ENCODE measurements at places on chromosomes 11 and 22.

DNA sequence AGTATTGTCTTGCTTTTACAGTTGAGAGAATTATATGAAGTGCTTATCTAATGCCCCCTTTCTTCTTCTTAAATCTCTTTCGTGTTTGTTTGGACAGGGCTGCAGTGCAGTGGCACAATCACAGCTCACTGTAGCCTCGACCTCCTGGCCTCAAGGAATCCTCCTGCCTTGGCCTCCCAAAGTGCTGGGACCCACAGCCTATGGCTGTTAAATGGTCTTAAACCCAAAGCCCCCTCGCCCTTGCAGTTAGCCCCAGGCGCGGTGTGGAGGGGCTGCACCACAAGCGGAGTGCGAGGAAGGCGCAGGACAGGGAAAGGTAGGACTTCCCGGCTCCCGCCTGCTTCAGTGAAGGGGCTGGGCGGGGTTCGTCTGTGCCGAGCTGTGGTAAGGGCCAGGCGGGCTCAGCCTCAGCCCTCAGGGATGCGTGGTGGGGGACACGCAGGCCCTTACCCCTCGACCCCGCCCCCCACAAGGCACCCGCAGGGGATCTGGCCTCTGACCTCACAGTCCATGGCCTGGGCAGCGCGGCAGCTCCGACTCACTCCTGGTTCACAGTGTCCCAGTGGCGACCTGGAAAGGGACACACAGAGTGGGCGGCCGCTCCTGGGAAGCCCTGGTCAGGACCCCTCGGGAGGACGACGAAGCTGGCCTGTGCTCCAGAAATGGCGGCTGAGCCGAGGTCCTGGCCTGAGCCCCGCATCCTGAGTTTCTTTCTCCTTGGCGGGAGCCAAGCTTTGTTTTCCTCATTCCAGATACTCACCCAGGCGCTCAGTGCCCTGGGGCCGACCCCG is 24.5 kb downstream of the BID start:
- DNase-seq = no peak

GRCh38 chr11:101583251-101584128 is at the start of gene TRPC6:
TRPC6 (minus strand) TSS chr11:101584007; CDS start chr11:101583503, 504 bp downstream.
- peak; percentile 81 for DNase-seq

GRCh38 chr22:24153959-24154358 is 27.3 kb upstream of the SUSD2 start:
- no peak for DNase-seq

DNA sequence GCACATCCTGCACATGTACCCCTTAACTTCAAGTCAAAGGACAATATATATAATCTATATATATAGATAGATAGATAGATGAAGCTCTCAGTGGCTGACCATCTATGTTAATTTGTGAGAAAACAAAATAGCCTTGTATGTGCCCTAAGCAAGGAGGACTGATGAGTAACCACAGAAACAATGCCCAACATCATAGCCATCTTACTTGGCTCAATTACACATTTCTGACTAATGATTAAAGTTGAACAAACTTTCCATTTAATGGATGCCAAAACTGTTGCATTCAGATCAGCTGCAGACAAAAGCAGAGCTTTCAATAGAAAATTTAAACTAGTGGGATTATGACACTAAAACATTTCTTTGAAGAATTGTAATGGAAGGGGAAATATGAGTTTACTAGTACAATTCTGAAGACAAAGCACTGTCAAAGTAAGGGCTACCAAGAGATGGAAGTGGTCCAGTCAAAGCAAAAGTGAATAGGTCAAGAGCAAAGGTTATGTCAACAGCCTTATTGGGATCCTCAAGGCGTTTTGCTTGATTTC is 1188.2 kb upstream of the RAG2 start:
- no peak for DNase-seq

- DNase-seq = no peak
Measured at GRCh38 chr11:127334466-127334865, 333.9 kb upstream of the KIRREL3 start.

DNA sequence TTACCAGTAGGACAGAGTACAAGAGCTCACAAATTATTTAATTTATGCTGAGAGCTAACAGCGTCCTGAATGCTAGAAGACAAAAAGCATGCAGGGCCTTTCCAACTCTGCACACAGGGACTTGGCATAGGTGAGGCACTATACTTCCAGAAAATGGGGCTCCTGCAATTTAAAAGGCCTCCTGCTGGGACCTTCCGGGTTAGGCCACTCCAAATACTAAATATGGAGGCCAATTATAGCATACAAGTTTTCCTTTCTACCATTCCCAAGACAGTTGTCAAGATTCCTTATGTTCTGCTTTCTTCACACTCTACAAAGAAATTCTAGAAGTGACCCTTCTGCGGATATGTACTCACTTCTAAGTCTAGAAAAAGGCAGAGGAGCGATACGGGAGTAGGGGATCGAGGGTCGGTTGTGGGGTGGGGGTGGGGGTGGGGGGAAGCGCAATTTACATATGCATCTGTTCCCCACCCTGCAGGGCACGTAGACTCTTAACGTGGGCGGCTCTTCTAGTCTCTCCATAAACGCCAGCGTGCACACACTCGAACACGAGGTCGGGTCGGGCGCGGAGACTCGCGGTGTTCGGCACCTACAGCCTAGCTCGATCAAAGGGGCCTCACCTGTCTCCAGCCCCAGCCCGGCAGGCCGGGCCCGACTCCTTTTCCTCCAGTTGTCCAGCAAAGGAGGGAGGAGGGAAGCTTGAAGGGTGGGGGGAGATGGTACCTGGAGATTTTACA is 728 bp downstream of the DCUN1D5 start:
- peak; percentile 30 for DNase-seq

DNA sequence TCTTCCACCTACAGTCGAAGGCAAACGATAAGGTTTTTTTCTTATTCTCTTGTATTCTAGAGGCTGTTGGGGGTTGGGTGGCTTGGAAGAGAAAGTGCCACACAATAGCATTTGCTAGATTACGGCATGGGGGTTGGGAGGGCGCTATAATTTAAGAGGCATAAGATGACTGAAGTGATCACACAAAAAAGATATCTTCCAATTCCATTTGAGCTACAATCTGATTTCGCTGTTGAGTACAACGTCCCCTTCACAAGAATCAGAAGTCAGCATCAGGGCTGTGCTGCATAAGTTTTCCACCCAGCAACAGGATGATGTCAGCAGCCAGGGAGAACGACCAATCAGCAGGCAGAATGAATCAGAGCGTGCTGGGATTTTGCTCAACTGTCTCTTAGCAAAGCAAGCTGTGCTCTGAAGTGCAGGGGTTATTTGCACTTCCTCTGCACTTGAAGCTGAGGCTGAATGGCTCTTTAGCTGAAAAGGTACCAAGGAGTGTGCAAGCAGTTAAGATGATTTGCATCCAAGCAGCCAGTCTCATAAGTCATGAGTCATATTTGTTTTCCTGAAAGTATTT is 23.2 kb upstream of the SESN3 start:
- DNase-seq = peak; percentile 83

DNA sequence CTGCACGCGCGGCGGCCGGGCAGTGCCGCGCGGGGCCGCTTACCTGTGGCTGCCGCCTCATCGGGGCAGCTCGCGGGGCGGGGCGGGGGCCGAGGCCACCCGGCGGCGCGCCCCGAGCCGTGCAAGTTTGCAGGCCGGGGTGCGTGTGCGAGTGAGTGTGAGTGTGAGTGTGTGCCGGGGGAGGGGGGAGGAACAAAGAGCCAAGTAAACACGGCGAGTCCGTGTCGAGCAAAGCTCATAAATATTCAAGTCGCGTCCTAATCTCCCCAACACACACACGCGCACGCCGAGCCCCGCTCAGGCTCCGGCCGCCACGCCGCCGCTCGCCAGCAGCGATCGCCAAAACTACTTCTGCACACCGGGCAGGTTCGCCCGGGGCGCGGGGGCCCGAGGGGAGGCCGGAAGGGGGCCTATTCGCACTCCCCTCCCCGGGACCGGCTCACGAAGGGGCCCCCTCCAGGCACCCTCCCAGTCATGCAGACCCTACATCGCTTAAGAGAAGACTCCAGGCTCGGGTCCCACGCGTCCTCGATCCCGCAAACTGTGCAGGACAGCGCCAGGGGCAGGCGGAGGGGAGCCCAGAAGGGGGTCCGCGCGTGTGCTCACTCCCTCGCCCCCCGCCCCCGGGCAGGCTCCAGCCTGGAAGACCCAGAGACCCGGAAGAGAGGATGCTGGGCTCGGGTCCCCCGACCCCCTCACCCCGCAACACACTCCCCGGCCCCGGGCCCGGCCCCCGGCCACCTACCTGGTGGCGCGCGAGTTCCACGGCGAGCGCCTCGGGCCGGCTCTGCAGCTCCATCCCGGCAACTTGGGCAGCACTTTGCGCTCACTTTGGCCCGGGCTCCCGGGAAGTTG is 827 bp downstream of the PHF21B start:
- DNase-seq = peak; percentile 70

DNA sequence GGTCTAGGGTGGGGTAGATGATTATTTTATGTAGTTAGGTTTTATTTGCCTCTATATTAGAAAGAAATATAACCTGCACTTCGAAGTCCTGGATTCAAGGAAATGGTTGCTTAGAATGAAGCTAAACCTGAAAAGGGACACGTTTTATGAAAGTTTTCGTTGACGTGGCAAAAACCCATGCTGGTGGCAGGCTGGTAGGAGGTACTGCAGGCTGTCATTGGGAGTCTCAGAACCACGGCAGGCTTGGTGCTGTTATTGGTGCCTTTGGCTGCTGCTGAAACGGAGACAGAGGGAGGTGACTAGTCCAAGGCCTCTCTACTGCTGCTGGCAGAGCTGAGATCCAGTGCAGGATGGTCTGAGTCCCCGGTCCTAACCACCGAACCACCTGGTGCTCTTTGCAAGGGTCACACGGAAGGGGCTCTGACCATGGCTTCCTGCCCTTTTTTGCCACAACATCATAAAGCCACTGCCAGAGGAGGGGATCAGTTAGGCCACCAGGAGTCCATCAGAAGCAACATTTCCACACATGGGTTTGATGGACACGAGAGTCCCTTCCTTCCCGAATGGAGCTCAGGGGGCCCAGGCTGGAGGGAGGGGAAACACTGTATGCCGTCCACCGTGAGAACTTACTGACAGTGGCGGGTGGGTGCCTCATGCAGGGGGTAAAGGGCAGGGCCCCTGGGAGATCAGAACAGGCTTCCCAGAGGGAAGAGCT is 13.4 kb downstream of the CSF2RB start:
- no peak for DNase-seq

- DNase-seq = peak; percentile 52
Measured at GRCh38 chr11:65787649-65788622, 1.1 kb downstream of the OVOL1 start.

DNA sequence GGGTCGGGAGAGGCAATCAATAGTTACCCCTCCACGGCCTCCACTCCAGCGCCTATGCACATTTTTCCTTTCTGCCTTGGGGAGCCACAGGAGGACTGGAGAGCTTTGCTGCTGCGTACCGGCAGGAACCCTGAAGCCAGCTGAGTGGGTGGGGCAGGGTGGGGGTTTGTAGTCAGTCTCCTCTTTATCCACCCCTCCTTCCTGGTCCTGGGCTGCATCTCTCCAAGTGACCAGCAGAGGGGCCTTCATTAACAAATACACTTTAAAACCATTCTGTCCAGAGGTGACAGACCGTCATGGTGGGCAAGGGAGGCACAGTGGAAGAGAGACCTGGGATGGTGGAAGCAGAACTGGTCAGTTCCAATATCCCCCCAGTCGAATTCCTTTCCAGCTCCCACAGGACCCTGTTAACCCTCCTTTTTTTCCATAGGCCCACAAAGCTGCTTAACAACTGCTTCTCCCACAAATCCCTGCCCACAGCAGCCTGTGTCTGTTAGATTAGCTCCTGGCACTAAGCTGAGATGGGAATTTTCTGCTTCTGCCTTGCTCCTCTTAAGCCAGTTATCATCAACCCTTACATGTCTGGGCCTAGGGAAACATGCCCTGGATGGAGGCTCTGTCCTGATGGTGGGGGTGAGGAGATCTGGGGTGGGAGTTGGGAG is 3.9 kb upstream of the ABCG4 start:
- peak; percentile 75 for DNase-seq

GRCh38 chr11:96123301-96123700 is 199.4 kb upstream of the MTMR2 start:
- DNase-seq = no peak

DNA sequence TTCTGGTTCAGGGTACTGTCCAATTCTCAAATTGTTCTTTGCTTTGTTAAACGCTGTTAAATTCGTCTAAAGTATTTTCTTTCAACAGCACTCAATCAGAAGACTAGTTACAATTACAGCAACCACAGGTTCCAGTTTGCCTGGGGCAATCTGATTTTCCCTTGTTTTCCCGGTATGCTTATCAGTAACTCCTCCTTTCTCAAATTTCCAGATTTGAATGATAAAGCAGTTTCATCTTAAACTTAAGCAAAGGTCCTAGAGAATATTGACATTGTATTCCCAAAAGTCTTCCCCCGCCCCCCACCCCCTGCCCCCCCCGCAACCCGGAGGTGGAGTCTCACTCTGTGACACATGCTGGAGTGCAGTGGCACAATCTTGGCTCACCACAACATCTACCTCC is 10.5 kb upstream of the USP28 start:
- DNase-seq = no peak

DNA sequence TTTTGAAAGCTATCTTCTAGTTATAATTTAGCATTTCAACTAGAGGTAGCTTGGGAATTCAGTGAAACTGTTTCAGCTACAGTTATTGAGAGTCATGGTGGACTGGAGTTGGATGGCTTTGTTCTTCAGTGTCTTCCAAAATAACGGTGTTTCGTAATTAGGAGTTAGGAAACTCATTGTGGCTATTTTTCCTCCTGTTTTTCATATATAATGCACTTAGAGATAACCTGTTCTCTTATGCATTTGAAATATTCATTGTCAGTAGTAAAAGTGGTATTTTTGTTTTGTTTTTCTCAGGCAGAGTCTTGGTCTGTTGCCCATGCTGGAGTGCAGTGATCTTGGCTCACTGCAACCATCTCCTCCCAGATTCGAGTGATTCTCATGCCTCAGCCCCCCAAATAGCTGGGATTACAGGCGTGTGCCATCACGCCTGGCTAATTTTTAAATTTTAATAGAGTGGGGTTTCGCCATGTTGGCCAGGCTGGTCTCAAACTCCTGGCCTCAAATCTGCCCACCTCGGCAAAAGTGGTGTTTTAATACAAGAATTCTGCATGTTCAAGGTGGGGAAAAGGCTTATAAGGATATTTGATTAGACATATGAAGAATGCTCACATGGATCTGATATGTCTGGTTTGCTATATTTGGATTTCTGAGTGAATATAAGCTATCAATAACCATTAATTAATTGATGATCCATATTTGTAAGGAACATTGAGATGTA is 12.7 kb downstream of the PDHX start:
- DNase-seq = no peak

GRCh38 chr22:35961480-35962295 is 66.9 kb downstream of the RBFOX2 start:
- peak; percentile 69 for DNase-seq

GRCh38 chr22:38300197-38300945 is 16.9 kb downstream of the CSNK1E start:
- DNase-seq = no peak

GRCh38 chr11:64489831-64490441 is 101.1 kb upstream of the SLC22A12 start:
- DNase-seq = peak; percentile 86

Data from retina (tissue), 1 donor.